ENCODE measurements at places on chromosomes 13 and 19.

DNA sequence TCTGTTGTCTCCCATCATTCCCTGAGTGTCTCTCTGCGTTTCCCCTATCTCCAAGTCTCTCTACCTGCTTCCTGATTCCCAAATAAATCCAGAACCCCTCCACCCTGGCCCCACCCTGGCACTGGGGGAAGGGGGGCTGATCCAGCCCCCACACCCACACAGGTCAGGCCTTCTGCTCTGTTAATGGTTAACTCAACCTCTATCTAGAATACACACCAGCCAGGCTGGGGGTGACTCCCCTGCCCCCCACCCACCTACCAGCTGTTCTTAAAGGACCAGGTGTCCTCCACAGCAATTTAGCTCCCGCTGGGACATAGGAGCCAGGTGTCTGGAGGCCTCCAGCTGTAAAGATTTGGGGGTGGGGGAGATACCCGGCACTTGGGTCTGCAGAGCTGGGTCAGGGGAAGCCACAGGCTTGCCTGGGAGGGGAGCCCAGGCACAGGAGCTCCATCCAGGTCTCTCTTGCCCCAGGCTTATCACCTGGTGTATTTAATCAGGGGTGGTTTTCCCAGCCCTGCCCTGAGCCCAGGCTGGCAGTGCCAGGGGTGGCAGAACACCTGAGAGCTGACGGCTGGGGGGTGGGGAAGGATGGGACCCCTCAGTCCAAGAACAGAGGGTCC lies 3.9 kb downstream of the IRF2BP1 start:
- no peak for DNase-seq

DNA sequence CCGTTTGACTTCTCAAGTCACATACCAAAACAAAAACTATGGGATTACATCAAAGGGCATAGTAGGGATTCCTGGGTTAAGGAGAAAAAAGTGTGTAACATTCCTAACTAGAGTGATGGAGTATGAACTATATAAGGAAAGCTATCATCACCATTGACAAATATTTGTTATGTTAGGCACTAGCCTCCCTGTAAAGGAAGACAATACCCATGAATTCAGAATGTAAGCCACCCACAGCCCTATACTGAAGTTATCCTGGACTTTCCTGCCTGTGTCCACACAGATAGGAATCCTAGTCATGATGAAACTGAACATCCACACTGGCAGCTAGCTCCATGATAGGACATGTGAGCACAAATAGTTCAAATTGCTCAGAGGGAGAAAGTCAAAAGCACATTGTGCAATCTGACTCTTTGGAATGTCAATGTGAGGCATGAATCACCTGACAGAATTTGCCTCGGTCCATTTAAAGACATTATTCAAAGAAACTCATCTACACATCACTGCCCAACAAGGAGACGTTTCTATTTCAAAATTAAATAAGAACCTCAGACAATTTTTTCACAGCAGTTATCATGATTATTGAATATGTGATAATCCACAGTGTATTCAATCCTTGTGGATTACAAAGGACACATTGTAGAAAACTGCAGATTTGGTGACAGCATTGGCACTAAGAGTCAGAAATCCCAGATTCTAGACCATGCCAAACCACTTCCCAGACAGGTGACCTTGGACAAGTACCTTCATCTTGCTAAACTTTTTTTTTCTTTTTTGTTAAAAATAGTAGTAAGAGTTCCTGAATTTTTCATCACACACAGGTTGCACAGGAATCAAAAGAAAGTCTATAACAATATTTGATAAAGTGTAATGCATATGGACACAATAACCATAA lies 529.3 kb downstream of the IRS2 start:
- DNase-seq = no peak

DNA sequence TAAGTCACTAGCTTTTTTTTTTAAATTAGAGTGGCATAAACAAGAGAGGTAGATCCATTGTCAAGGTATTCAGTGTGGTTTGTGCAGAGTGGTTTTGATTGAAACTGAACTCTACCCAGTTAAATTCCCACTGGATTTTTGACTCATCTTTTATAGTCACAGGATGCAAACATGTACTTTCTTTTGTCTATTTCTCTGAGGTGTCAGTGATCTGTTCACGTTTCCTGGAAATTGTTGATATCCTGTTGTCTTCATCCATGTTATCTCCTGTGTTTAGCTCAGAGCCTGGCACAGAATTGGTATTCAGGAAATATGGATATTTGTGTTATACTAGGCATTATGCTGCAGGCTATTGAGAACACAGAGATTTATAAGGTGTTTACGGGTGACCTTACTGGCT lies 119.7 kb downstream of the PCCA start:
- DNase-seq = no peak

DNA sequence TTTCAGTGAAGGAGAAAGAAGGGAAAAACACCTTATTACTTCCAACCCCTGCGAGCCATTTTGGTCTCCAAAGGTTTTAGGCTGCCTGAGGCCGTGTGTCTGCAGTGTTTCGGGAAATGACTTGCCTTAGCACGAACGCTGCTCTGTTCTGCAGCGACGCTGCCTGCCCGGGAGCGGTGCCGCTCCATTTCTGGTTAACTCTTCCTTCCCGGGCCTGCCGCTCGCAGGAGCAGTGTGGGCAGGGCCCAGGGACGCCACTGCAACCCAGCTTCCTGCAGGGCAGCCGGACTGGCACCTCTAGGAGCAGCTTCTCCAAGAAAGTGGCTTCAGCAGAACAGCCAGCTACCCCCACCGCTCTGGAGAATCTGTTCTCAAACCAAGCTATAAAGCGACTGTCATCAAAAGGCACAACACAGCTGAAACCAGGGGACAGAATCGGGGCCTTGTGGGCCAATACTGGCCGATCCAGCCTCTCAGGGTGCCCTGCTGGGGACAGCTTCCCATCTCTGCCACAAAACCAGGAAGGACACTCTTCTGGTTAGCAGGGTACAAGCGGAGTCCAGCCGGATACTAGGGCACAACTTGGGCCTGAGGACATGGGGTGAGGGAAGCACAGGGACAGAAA lies 72.2 kb downstream of the KCTD15 start:
- no peak for DNase-seq

DNA sequence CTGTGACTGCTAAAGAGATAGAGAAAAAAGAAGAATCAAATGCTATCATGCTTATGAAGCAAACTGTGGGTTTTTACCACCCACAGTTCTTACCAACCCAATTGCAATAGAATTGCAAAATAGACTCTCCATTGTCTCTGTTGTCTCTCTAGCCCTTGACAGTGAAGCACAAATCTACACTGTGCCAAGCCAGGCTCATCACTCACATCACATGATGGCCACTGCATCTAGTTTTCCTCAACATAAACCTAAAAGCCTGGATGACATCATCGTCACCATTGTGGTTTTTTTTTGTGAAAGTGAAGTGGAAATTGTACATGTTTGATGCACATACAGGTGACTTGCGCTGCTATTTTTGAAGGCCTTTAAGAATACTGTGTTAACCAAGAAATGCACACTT lies 56.1 kb downstream of the KL start:
- DNase-seq = no peak

Data from coronary artery (tissue), 2 donors.